ENCODE measurements at places on chromosomes 6 and 20.

- no peak for DNase-seq
Measured at GRCh38 chr6:52571099-52571755, 5.6 kb downstream of the TRAM2 start.

GRCh38 chr6:167442245-167442644 is 117.4 kb downstream of the TTLL2 start:
- DNase-seq, result no peak

- peak; percentile 54 for DNase-seq
Measured at GRCh38 chr6:134063966-134064445, 11.6 kb upstream of the SLC2A12 start.

- no peak for DNase-seq
Measured at GRCh38 chr20:59673288-59673997, 69.1 kb downstream of the PHACTR3 start.

GRCh38 chr6:75431379-75431778 is 62.2 kb downstream of the FILIP1 start:
- no peak for DNase-seq

GRCh38 chr6:16653226-16653625 is 108.0 kb downstream of the ATXN1 start:
- no peak for DNase-seq

- no peak for DNase-seq
Measured at GRCh38 chr6:134373993-134374392, 56.1 kb upstream of the SGK1 start.

GRCh38 chr6:141265756-141266623 is 866.7 kb upstream of the GJE1 start:
- DNase-seq, result no peak

GRCh38 chr20:61442075-61442670 is 190.1 kb downstream of the CDH4 start:
- DNase-seq, result no peak

GRCh38 chr6:35209622-35210247 is 4.0 kb upstream of the SCUBE3 start:
- no peak for DNase-seq

- DNase-seq, result no peak
Measured at GRCh38 chr20:44646641-44647274, 4.7 kb downstream of the ADA start.

- DNase-seq, result no peak
Measured at GRCh38 chr20:46228670-46229069, 79.6 kb downstream of the CDH22 start.

DNA sequence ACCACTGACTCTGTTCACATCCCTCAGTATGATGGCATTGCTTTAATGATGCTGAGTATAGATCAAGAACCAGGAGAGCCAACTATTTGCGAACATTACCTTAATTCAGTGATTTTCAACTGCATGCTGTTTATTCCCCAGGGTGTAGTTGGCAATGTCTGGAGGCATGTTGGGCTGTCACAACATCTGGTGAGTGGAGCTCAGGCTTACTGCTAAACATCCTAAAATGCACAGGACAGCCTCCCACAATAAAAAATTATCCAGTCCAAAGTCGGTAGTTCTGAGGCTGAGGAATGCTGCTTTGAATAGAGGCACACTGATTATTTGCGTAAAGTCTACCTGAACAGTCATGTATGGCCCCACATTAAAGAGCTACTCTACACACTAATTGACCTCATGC is 94.8 kb upstream of the OPRM1 start:
- DNase-seq, result no peak

DNA sequence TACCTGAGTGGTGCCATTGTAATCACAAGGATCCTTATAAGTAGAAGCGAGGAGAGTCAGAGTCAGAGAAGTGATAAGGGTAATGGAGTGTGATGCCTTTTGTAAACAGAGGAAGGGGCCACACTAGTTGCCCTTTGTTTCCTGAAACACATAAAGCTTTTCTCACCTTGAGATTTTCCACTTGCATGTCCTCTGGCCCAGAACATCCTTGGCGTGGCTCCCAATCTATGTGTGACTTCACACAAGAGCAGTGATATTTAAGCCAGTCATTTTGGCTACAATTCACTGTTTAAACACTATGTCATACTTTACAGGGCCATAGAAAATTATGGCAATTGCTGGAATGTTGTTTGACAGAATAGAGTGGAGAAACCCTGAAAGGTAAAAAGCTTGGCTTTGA is 121.2 kb upstream of the BTN3A2 start:
- no peak for DNase-seq

GRCh38 chr6:32741031-32741960 is at the start of gene HLA-DQA2:
Gene HLA-DQA2 (plus strand): TSS chr6:32741391. CDS start chr6:32741444, 53 bp downstream.
- no peak for DNase-seq

Data from T1000 (cell line).